ENCODE measurements at places on chromosomes 4 and X.

DNA sequence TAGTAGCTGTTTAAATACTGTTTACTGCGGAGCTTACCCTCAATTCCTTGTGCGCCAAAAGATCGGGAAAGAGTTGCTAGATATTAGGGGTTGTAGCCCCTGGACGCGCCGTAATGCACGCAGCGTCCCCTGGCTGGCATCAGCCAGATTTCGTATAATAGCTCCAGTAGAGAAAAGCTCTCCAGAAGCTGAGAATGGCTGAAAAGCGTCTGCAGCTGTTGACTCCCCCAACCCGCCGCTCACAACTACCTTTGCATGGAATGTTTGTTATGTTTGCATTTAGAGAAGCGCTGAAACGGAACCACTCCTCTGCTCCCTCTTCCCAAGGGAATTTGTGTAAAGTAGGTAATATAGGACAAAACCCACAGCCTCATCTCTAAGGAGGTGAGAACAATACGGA, 3.7 kb downstream of the DOCK11 start:
- DNase-seq, result no peak

GRCh38 chr4:124468360-124468759, 244.2 kb downstream of the ANKRD50 start:
- no peak for DNase-seq

DNA sequence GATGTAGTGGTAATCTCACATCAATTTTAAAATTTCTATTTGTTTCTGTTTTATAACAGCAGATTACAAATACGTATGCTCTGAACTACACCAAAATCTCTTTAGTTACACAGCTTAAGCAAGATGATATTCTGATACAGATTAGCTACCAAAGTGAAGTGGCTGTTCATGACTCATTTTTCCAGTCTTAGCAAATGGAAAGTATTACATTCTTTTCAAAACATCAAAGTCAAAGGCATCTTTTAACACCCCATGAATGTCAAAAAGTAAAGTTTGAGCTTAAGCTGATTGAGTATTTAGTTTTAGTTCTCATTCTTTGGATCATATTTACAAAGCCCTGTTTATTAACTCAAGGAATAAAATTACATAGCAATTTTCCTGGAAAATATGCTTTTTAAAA, 6.6 kb upstream of the HPGDS start:
- no peak for DNase-seq

DNA sequence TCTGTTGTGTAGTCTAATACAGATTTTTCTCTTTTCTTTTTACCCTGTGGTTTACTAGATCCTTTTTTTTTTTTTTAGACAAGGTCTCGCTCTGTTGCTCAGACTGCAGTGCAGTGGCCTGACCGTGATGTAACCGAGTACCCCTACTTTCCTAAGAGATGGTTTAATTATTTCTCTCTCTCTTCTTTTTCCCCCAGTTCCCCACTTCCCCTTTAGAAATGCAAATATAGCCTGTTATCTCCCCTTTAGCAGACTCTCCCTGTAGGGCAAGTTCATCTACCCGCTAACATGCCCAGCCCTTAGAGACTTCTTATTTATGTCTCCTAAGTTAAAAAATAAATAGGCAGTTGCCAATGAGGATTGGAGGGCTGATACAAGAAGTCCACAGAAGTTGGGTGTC, 4.5 kb downstream of the SNX25 start:
- DNase-seq, result no peak

GRCh38 chr4:48116582-48116981, 17.5 kb downstream of the TXK start:
- no peak for DNase-seq

- DNase-seq, result no peak
Measured at GRCh38 chr4:143586080-143586479, 72.6 kb downstream of the SMARCA5 start.

DNA sequence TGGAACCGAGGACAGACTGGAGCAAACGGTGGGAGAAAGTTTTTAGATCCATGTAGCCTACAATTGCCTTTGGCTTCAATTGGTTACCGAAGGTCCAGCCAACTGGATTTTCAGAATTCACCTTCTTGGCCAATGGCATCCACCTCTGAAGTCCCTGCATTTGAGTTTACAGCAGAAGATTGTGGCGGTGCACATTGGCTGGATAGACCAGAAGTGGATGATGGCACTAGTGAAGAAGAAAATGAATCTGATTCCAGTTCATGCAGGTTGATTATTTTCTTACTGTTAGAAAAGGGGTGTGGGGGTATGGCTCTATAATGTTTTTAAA, 702 bp downstream of the KLHL5 start:
- no peak for DNase-seq

DNA sequence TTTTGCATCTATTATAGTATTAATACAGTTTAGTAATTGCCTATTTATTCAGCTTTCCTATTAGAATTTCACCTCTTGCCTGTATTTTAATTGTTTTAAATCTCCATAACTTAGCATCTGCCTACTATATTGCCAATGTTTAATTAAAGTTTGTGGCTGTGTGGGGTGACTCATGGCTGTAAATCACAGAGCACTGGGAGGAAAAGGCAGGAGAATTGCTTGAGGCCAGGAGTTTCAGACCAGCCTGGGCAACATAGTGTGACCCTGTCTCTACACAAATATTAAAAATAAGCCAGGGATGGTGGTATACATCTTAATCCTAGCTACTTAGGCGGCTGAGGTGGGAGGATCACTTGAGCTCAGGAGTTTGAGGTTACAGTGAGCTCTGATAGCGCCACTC, 14.5 kb upstream of the CCSER1 start:
- DNase-seq, result no peak

DNA sequence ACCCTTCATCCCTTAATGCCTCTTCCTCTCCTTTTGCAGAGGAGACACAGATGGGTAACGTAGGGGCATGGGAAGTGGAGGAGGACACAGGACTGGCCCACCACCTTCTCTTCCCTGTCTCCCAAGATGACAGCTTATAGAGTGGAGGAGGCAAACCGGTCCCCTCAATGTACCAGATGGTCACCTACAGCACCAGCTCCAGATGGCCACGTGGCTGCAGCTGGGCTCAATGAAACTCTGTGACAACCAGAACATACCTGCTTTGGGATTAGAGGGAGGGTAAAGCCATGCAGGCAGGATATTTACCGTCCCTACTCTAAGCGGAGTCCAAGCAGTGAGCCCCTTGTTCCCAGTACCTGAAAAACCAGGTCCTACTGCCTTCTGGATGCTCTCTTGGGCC, 7.5 kb upstream of the KLHL15 start:
- DNase-seq, result no peak

GRCh38 chr4:101140228-101140627, 207.1 kb downstream of the PPP3CA start:
- DNase-seq, result no peak

GRCh38 chr4:145904413-145905177, 34.0 kb downstream of the ZNF827 start:
- DNase-seq, result no peak

DNA sequence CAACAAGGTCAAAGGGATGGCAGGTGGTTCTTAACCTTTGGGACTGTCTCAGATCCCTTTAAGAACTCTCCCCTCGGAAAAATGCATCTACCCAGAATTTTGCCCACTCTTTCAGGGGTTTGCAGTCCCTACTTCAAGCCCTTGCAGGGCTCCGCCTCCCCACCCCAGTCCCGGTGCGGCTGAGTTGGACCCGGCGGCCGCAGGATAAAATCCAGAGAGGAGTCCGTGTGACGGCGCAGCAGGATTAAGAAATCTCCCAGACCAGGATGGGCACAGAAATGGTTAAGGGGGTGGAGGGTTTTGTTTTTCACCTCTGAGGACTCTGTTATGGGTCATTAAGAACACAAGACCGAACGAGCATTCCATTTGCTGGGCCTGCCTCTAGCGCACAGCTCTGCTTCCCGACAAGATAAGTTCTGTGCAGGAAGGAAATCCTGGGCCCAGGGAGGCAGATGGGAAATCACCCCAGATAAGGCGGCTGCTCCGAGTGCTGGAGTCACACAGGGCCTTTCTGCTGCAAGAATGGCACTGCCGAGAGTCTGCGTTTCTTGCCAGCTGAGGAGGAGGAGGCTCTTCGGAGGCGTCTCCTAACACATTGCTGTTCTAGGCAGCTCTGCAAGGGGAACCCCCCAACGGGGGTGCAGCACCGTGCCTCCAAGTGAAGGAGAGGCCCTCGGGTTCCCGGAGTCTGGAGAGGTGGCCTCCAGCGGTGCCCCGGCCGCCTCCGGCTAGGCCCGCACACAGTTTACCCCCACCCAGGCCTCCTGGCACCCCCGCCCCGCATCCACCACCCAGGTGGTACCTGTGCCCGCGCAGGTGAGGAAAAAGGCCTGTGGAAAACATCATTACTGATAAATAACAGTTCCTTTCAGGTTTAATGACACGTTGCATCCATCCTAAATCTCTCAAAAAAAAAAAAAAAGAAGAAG, 277.6 kb downstream of the BCOR start:
- DNase-seq, result no peak

DNA sequence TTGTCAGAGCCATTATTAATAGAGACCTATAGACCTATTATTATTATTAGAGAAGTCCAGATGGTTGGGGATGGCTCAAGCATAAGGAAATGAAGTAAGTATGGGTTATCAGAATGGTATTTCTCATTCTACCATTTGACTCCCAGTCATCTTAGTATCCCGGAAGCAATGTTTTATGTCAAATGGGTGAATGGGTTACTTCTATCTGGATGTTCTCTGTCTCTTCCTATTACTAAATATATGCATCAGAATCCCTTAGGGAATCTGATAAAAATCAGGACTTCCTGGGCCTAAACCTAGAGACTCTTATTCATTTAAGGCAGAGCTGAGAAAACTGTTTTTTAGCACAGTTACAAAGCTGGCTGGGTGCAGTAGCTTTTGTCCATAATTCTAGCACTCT, 149.9 kb downstream of the SLC10A7 start:
- no peak for DNase-seq

DNA sequence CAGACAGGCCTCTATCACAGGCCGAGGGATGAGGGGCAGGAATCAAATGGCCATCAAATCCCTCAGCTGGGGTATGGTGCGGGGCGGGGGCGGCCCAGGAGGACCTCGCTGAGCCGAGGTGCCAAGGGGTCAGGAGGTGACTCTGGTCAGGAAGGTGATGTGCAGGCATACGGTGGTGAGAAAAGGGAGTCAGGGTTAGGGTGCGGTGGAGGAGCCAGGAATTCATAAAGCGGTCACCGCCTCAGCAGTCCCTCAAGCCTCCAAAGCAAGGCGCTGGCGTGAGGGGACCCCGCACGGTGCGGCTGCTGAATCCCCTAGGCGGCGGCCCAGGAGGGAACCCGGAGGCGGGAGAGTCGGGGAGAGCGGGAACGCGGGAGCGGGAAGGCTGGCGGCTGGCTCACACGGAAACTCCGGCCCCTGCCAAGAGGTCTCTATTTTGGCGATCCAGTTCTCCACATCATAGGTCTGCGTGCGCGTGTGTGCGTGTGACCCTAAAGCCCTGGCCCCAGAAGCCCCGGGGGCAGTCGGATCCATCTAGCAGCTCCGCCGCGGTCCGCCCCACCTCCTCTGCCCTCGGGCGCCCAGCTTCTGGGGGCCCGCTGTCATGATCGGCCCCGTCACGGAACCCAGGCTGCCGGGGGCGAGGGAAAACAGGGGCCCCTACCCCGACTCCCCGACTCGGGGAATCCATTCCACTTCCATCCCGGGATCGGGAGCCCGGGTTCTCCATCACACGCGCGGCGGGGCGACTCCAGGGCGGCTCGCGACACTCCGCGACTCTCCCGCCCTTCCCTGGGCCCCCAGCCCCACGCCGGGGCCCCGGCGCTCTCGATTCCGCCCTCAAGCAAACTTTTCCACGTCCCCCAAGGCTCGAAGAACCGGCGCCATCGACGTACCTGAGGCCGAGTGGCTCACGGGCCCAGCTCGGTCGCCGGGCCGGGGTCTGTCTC, 593 bp downstream of the ELF4 start:
- DNase-seq, result peak; percentile 22

DNA sequence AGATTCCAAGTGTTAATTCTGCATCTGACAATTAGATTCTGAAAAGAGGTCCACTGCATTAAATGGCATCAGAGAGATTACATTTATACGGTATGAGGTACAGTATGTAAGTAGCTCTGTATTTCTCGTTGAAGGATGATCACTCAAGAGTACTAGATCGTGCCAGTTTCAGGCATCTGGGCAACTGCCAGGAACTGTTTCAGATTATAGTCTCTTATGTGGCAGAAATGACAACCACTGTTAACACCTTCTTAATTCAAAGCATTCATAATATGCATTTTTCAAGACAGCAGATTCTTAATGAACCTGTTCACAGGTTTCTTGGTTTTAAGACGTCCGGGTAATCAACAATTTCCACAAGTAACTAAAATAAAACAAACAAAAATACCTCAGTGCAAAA, 1.6 kb downstream of the ANKRD50 start:
- DNase-seq, result no peak

DNA sequence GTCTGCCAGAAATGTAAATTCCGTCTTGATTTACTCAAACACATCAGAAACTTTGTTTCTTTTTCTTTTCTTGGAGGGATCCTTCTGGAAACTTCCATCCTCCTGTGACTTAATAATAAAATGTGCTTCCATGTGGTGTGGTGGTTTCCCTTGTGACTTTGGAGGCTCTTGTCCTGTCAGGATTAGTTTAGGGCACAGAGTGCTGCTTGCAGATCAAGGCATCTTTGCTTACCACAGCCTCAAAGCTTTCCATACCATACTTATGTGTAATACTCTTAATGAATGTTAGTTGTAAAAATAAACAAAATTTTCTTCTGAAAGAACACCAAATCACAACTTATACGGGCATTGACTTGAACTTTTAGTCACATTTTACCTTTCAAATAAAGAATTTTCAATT, 27.4 kb downstream of the GBA3 start:
- no peak for DNase-seq

- DNase-seq, result no peak
Measured at GRCh38 chr4:33078145-33078544, 2358.0 kb downstream of the PCDH7 start.

GRCh38 chr4:70630162-70630561, 1.6 kb downstream of the ENAM start:
- DNase-seq, result no peak

DNA sequence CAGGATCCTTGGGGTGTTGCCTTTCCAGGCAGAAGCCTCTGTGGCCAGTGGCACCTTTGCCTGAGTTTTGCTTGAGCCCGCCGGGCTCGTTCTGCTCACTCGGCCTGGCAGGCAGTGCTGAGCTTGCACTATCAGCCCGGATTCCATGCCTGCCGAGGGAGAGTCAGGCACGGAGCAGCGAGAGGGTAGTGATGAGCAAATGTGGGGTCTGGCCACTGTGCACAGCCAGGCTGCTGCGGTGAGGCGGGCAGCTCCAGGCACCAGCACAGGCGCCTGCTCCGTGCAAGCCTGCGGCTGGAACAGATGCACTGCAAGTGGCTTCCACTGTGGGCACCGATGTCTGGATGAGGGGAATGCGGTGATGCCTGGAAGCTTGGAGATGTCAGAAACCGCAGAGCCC, 619.2 kb downstream of the RAPGEF2 start:
- no peak for DNase-seq

GRCh38 chr4:8580321-8581093, at the start of gene GPR78:
TSS of gene GPR78 (plus strand) at chr4:8580392. CDS start at chr4:8580983, 591 bp downstream.
- DNase-seq, result peak; percentile 75

DNA sequence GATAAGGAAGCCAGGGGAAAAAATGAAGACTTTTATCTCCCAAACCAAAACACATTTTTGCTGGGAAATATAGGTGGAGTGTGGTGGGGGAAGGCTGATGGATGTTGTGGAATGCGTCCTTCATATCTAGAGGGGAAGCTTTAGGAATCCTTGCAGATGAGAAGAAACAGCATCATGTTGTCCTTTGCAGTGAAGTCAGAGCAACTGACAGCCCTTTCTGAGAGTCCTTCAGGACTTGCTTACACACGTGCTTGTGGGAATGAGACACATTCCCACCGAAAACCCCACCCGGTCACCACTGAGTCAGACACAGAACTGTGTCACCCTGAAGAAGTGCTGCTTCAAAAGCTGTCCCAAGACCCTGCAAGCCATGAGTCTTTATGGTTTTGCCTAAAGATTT, 81.5 kb downstream of the SHROOM2 start:
- no peak for DNase-seq
